ENCODE measurements at places on chromosomes 7 and 10. TPM values are rescaled to one million over a fixed set of nuclear protein-coding genes. Genes with fewer than 3 reads are reported as not detected.

The CPED1 gene
- total RNA-seq: 26.2 TPM

The ECHS1 gene
- 239 TPM for total RNA-seq

The VWA2 gene
- total RNA-seq: 0.08 TPM

The AKR1E2 gene
- 5.1 TPM for total RNA-seq

The MOGAT3 gene
- not detected for total RNA-seq

The CH25H gene
- total RNA-seq: 0.22 TPM

The COL13A1 gene
- 0.89 TPM for total RNA-seq

The OPN4 gene
- 0.40 TPM for total RNA-seq

The ADARB2 gene
- total RNA-seq: not detected

The PTPN20 gene
- 19.3 TPM for total RNA-seq

The TUBAL3 gene
- 0.11 TPM for total RNA-seq

The PTPN12 gene
- 38.3 TPM for total RNA-seq

The CPA2 gene
- not detected for total RNA-seq

The OPN1SW gene
- not detected for total RNA-seq

The EPHA1 gene
- total RNA-seq: 0.08 TPM

The AKR1C1 gene
- total RNA-seq: 31.4 TPM

The LIPK gene
- not detected for total RNA-seq

The SLC39A12 gene
- total RNA-seq: not detected

The ETV1 gene
- 25.7 TPM for total RNA-seq
